ENCODE measurements at places on chromosomes 4 and X. TPM values are rescaled to one million over a fixed set of nuclear protein-coding genes. Genes with fewer than 3 reads are reported as not detected.

GRCh38 chrX:148069759-148070503, 88.8 kb downstream of the FMR1NB start:
- DNase-seq, result no peak

GRCh38 chr4:159770401-159770800, 667.5 kb downstream of the RAPGEF2 start:
- no peak for DNase-seq

DNA sequence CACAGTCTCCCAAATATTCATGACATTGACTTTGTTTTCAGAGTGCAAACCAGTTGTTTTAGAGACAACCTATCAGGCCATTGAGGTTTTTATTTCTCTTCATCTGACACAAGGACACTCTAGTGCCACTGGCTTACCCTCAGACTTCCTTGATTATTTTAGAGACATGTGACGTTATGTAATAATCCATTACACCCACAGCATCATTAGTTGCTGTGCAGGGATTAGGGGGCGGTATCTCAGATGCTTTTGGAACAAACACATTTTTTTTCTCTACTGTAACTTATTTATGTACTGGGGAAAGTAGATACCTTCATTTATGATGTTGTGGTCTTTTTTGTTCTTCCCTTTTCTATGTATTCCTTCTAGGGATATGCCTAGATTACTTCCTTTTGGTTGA, 2293.1 kb downstream of the PCDH7 start:
- DNase-seq, result no peak

GRCh38 chrX:51896626-51897025, 3.2 kb downstream of the MAGED1 start:
- no peak for DNase-seq

DNA sequence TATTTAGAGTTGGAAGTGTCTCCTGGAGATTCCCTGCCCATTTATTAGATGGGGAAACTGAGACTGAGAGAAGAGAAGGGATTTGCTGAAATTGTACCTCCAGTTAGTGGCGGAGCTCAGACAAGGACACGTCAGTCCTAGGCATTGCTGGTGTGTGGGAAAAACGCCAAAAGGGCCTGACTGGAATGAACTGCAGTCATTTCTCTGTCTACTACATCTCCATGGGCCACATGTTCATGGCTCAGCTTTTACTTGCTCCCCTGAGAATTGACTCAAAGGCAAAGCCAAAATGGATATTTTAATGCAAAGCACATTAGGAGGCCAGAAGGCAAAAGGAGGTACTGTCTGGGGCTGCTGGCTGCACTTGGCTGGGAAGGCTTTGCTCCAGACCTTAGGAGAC, 3.9 kb downstream of the TFDP3 start:
- no peak for DNase-seq

DNA sequence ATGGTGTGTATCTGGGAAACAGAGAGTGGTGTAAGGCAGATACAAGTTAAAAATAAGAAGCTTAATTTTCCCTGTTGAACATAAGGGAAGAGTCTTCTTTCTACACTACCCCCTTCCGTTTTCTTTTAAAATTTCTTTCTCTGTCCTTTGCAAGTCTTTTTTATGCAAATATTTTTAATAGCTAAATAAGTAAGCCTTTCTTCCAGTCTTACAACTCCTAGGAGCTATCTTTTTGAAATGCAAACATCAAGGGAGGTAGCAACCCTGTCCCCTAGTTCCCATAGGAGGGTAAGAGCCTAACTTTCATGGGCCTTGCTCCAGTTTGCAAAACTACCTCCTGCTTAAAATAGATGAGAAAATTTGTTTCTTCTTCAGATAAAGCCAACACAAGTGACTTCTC, 121.5 kb downstream of the MBNL3 start:
- DNase-seq, result no peak

DNA sequence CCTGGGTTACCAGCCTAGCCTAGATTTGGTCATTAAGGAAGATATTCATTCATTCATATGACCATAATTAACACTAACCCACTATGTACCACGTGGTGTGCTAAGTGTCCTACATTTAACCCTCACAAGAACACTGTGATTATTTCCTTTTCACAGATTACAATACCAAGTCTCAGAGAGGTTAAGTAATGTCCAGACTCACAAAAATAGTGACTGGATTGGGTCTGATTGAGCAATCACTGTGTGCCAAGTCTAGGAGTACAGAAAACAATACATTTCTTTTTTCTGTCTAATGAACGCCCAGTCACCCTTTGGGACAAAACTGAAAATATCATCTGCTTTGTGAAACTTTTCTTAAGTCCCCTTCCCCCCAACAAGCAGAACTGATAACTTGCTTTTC, 7.6 kb upstream of the DLG3 start:
- no peak for DNase-seq

DNA sequence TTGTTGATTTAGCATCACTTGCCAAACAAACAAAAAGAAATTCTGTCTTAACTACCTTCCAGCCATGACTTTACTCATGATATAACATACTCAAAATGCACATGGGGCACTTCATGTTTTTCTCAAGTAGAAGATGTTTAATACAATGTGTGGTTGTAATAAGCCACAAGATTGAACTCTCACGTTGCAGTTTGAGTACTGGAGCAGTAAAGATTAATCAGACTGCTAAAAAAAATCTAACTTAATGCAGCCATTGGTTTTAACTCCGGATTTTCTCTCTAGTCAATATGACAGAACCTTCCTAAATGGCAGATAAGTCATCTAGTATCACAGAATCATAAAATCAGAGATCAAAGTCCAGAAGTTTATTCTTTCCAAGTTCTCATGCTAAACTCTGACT, 117.9 kb downstream of the SH3KBP1 start:
- no peak for DNase-seq

DNA sequence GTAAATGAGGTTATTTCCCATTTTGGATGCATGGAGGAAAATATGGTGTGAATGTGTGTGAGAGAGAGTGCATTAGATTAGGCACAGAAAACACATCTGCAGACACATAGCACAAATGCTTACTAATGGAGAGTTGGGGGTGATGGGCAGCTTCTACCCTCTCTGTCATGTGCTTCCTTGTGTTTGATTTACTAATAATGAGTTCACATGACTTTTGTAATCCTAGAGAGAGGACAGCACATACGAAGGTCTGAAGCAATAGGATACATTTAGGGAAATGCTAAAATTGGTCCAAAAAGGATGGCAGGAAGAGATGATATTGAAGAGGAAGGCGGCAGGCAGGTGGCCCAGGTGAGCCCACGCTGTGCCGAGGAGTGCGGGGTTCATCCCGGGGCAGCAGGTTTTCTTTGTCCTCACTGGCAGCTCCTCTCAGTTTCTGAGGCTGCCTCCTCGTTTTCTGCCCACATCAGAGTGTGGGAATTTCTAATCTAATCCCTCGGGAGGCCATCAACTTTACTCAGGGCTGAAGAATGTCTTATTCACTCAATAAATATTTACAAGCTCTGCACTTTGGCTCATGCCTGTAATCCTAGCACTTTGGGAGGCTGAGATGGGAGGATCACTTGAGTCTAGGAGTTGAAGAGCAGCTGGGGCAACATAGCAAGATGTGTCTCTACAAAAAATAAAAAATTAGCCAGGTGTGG, 15.9 kb upstream of the MAP9 start:
- DNase-seq, result no peak

DNA sequence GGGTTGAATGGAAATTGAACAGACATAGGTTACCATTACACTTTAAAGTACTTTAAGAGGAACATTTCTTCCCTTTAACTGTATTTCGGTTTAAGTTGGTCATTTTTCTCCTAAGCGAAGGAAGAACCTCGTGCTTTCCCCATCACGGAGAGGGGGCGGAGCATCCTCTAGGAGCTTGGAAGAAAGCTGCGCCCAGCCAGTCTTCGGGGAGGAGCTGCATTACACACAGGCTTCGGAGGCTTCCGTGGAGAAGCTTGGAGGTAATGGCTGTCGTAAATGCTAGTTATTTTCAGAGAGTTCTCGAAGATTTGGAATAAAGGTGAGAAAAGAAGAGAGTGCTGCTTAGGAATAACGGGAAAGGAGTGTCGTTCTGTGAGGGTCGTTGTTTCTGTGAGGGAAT, at the start of gene PWWP3B:
TSS of gene PWWP3B (plus strand) at position 199 of the 400 bp plus-strand sequence. CDS start 37,128 bp downstream, outside the sequence.
- DNase-seq, result no peak

Gene TRIM61
- not detected for total RNA-seq

Gene IBSP
- not detected for total RNA-seq

Gene USP9X
- total RNA-seq, result 85.0 TPM

Gene MXRA5
- total RNA-seq, result 1.9 TPM
